H9 (cell line): ENCODE measurements at places on chromosomes 4 and X. TPM values are rescaled to one million over a fixed set of nuclear protein-coding genes. Genes with fewer than 3 reads are reported as not detected.

MAGEA6 gene
- total RNA-seq = not detected in 2 replicates

MGARP gene
- total RNA-seq = 4.0 and 4.3 TPM in 2 replicates

ERCC6L gene
- total RNA-seq = 18.1 and 19.7 TPM in 2 replicates

ITIH6 gene
- total RNA-seq = not detected in 2 replicates

TLR7 gene
- total RNA-seq = not detected in 2 replicates

OTUD6A gene
- total RNA-seq = 0.18 TPM in 1 of 2 replicates, not detected in the other

TMPRSS11D gene
- total RNA-seq = not detected in 2 replicates

CLDN34 gene
- total RNA-seq = 0.31 and 0.39 TPM in 2 replicates

MYOZ2 gene
- total RNA-seq = not detected in 2 replicates

KIAA1210 gene
- not detected in 2 replicates for total RNA-seq

F11 gene
- total RNA-seq = 0.50 and 0.97 TPM in 2 replicates

ATP11C gene
- total RNA-seq = 26.4 and 28.4 TPM in 2 replicates

STPG2 gene
- total RNA-seq = 0.11 and 0.20 TPM in 2 replicates

ENPEP gene
- 0.44 and 0.83 TPM in 2 replicates for total RNA-seq

DAPP1 gene
- not detected in 2 replicates for total RNA-seq

NXF2 gene
- total RNA-seq = not detected in 2 replicates

DNA sequence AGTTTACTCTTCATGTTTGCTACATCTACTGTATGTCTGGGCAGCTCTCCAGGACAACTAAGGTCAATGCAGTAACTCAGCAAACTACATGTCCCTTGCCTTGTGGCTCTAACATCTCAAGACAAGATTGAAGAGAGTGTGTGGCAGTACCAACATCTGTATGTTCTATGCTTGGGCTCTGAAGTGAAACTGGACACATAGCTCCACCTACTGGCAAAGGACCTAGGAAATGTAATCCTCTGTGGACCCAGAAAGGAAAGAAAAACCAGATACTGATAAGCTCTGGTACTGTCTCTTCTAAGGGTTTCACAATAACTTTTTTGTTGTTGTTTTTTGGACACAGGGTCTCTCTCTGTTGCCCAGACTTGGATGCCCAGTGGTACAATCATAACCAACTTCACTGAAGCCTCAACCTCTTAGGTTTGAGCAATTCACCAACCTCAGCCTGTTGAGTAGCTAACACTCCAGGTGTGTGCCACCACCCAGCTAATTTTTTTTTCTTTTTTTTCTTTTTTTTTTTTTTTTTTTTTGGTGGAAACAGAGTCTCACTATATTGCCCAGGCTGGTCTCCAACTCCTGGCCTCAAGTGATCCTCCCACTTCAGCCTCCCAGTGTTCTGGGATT, 64.1 kb downstream of the QDPR start:
- no peak overlapping the region for H3K27ac ChIP-seq
- H3K27me3 ChIP-seq = no peaks in the 10 kb centered on the region
- no peaks in the 10 kb centered on the region for H3K4me1 ChIP-seq
- peak; percentile 50 for DNase-seq
- no peak overlapping the region for H3K4me3 ChIP-seq

GRCh38 chr4:88985088-88985773, 71.8 kb downstream of the FAM13A start:
- no peaks in the 10 kb centered on the region for H3K4me1 ChIP-seq
- H3K36me3 ChIP-seq = no peaks in the 10 kb centered on the region
- no peak overlapping the region for H3K4me3 ChIP-seq
- H3K27me3 ChIP-seq = no peaks in the 10 kb centered on the region
- H3K27ac ChIP-seq = no peak overlapping the region

DNA sequence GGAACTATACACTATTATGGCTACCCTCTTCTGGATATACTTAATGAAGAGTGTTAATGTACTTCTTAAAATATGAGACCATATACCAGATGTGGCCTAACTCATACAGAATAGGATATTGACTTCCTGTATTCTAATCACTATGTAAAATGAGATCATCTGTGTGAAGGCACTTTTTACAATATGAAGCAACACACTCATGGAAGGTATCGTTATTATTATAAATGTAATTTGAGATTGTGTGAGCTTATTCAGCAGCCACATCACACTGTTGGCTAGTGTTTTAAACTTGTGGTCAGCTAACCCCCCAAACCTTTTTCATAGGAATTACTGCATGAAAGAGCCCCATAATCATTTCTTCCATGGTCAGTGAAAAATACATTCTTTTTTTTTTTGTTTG, 281.8 kb upstream of the TEX13A start:
- peaks cover 13% of the 10 kb centered on the region for H3K36me3 ChIP-seq
- H3K27me3 ChIP-seq = no peaks in the 10 kb centered on the region
- no peak for DNase-seq
- H3K4me3 ChIP-seq = no peak overlapping the region

DNA sequence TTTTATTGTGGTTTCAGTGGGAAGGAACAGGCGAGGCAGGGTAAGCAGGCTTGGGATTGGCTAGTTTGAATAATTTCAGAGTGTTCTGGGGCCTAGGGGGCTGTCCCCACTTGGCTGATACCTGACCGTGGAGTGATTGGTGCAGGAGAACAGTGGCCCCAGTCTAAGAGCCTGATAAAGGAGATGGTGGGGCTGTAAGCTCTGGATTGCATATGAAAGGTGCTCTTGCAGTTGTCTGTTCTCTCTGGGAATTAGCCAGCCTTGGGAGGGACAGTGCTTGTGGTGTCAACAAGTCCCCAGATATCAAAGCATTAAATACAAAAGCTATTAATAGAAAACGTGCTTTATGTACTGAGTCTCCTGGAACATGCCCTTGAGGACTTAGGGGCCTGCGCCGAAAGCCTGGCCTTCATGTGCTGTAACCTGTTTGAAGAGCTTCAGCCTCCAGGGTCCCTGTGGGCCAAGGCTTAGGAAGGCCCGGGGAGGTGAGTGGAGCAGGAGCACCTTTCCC, 30.4 kb upstream of the CLTRN start:
- H3K27me3 ChIP-seq = no peaks in the 10 kb centered on the region
- no peak for DNase-seq
- H3K27ac ChIP-seq = no peak overlapping the region
- H3K36me3 ChIP-seq = peaks cover 25% of the 10 kb centered on the region

GRCh38 chr4:164087733-164088132, 593.2 kb downstream of the TMA16 start:
- no peaks in the 10 kb centered on the region for H3K4me1 ChIP-seq
- H3K27me3 ChIP-seq = no peaks in the 10 kb centered on the region
- no peaks in the 10 kb centered on the region for H3K36me3 ChIP-seq
- DNase-seq = no peak
- no peak overlapping the region for H3K27ac ChIP-seq
- H3K4me3 ChIP-seq = no peak overlapping the region

- no peak for DNase-seq
- no peak overlapping the region for H3K27ac ChIP-seq
- no peak overlapping the region for H3K4me3 ChIP-seq
- H3K4me1 ChIP-seq = no peaks in the 10 kb centered on the region; the same call in none of the 2 replicates
- H3K27me3 ChIP-seq = no peaks in the 10 kb centered on the region
Observed at GRCh38 chr4:5217421-5217820, 166.1 kb downstream of the STK32B start.

DNA sequence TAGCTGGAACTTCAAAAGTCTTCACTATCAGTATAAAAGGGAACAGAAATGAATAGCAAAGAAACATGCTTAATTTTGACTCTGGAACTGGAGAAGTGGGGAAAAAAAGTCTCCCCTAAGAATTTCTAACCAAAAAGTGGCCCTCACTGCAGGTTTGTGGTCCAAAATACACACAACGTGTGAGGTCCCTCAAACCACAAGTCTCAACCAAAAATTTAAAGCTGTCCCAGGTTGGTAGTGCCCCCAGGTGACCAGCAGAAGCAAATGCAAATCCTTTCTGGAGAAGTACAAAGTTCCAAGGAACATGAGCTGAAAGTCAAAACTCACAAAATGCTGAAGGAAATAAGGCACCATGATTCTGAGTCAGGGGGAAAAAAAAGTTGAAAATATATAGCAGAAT, 23.6 kb upstream of the VAMP7 start:
- H3K4me3 ChIP-seq = no peak overlapping the region
- H3K27me3 ChIP-seq = no peaks in the 10 kb centered on the region
- no peaks in the 10 kb centered on the region; the same call in 1 of the 3 replicates for H3K36me3 ChIP-seq

GRCh38 chr4:36704289-36704688, 422.9 kb downstream of the DTHD1 start:
- peaks cover 24% of the 10 kb centered on the region for H3K36me3 ChIP-seq
- H3K27ac ChIP-seq = no peak overlapping the region
- no peak overlapping the region for H3K4me3 ChIP-seq
- H3K4me1 ChIP-seq = no peaks in the 10 kb centered on the region
- DNase-seq = no peak
- no peaks in the 10 kb centered on the region for H3K27me3 ChIP-seq

- H3K27ac ChIP-seq = no peak overlapping the region
- H3K36me3 ChIP-seq = no peaks in the 10 kb centered on the region
- DNase-seq = no peak
Observed at GRCh38 chr4:78606035-78606434, 54.5 kb downstream of the ANXA3 start.

GRCh38 chrX:37697169-37697760, 11.7 kb downstream of the XK start:
- DNase-seq = no peak
- peaks cover 6% of the 10 kb centered on the region; the same call in 1 of the 2 replicates for H3K4me1 ChIP-seq
- H3K27me3 ChIP-seq = no peaks in the 10 kb centered on the region
- H3K27ac ChIP-seq = no peak overlapping the region
- no peak overlapping the region for H3K4me3 ChIP-seq

DNA sequence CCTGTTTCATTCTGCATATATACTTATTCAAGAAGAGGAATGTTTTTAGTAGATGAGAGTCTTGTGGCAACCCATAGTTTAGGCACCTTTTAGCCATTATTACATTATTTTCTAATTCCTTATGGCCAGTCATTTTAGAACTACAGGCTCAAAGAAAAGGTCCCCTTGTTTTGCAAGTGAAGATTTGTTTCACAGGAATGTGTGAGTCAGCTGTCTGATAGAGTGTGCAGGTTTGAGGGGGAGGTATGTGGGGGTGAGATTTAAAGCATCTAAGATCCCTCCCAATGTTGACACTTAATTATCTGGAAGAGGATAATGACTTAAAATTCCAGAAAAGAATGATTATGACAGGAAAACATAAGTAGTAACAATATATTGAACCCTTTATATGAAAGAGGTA, 495.6 kb downstream of the KCNIP4 start:
- DNase-seq = no peak
- H3K27ac ChIP-seq = no peak overlapping the region
- H3K4me3 ChIP-seq = no peak overlapping the region
- no peaks in the 10 kb centered on the region for H3K27me3 ChIP-seq
- no peaks in the 10 kb centered on the region for H3K36me3 ChIP-seq

DNA sequence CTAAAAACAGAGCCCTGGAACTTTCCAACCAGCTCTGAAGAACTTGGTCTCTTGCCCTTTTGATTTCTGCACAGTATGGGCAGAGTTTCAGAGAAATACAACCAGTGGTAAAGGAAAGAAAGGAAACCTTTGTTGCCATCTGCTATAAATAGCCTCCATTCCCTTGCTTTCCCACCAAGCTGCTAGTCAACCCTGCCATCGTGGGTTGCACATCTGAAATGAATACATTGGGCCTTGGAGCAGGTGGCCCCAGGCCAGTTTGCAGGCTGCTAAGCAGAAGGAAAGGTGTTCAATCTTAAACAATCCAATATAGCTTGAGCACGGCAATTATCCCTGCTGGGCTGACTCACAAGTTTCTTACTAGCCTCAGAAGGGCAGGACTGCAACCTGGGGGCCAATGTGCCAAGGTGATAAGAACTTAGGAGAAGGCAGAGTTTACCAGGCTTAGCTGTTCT, 142.5 kb downstream of the PPARGC1A start:
- H3K4me1 ChIP-seq = no peaks in the 10 kb centered on the region
- H3K36me3 ChIP-seq = no peaks in the 10 kb centered on the region
- no peak overlapping the region for H3K4me3 ChIP-seq

GRCh38 chrX:23776363-23776762, 6.6 kb upstream of the SAT1 start:
- no peaks in the 10 kb centered on the region for H3K27me3 ChIP-seq
- H3K4me1 ChIP-seq = no peaks in the 10 kb centered on the region
- H3K36me3 ChIP-seq = no peaks in the 10 kb centered on the region
- no peak overlapping the region for H3K27ac ChIP-seq

GRCh38 chr4:85701861-85702321, 226.9 kb downstream of the ARHGAP24 start:
- H3K4me3 ChIP-seq = no peak overlapping the region
- no peaks in the 10 kb centered on the region for H3K27me3 ChIP-seq

- H3K4me1 ChIP-seq = no peaks in the 10 kb centered on the region
- H3K27ac ChIP-seq = no peak overlapping the region
- no peaks in the 10 kb centered on the region for H3K27me3 ChIP-seq
- DNase-seq = no peak
- H3K36me3 ChIP-seq = no peaks in the 10 kb centered on the region
Observed at GRCh38 chr4:188728359-188728758, 589.1 kb downstream of the TRIML1 start.

- no peak overlapping the region for H3K27ac ChIP-seq
Observed at GRCh38 chr4:5955856-5956255, 62.4 kb downstream of the C4orf50 start.

- no peak overlapping the region for H3K27ac ChIP-seq
- no peak for DNase-seq
- no peaks in the 10 kb centered on the region for H3K27me3 ChIP-seq
- peaks cover 2% of the 10 kb centered on the region; the same call in 1 of the 3 replicates for H3K36me3 ChIP-seq
- H3K4me1 ChIP-seq = no peaks in the 10 kb centered on the region
Observed at GRCh38 chrX:19613645-19614323, 98.5 kb upstream of the MAP3K15 start.
